ENCODE measurements at places on chromosomes 7 and 10.

GRCh38 chr10:4006051-4006450, 221.0 kb upstream of the KLF6 start:
- DNase-seq, result no peak

- DNase-seq, result no peak
Measured at GRCh38 chr7:1842321-1843221, 172.5 kb downstream of the ELFN1 start.

- no peak for DNase-seq
Measured at GRCh38 chr10:93476756-93477155, 5.4 kb downstream of the MYOF start.

DNA sequence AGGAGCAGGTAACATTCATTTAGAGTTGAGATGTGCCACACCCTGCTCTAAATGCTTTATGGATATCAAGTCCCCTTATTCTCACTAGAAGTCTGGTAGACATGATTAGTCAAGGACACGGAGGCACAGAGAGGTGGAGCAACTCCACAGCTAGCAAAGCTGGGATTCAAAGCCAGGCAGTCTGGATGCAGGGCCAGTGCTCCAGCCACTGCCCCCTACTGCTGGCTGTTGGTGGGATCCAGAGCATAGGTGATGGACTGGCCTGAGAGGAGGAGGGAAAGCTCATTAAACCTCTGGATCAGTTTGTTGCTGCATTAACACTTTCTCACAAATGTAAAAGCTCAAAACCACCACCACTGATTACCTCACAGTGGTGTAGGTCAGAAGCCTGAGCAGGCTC, 22.6 kb upstream of the KBTBD2 start:
- no peak for DNase-seq

- DNase-seq, result no peak
Measured at GRCh38 chr10:129949891-129950291, 14.2 kb downstream of the EBF3 start.

DNA sequence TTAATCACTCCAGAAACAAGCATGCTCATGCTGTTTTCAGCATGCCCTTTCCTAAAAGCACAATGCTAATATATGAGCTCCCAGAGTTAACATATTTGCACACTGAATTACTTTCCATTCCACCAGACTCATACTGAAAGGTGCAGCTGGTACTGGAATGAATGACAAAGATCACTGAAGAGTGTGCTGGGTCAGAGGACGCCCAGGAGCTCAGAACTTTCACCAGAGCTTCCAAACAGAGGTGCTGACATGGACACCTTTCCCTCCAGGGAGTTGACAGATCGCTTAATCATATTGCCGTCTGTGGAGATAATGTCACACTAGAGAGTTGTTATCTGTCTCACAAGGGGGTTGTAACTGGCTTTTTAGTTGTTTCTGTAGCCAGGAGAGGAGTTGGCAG, 292.9 kb downstream of the LHFPL3 start:
- DNase-seq, result no peak

DNA sequence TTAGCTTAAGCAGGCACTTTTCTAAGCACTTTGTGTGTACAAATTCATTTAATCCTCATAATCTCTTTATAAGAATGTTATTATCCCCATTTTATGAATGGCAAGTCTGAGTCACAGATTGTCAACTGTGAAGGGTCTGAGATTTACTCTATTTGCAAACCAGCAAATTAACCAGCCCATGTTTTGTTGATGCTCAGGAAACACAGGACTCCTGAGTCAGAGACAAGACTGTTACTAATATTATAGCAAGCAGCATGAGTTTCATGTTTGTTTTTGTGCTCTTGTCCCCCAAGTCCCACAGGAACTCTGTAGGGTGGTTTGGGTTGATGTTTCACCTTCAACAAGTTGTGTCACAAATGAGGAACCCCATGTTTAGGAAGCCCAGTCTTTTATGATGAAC, 182.0 kb upstream of the PPP1R3A start:
- no peak for DNase-seq

- DNase-seq, result no peak
Measured at GRCh38 chr7:69035826-69036225, 562.4 kb upstream of the AUTS2 start.

Data from retinal pigment epithelial cell (primary cell).